ENCODE measurements at places on chromosomes 5 and 9.

DNA sequence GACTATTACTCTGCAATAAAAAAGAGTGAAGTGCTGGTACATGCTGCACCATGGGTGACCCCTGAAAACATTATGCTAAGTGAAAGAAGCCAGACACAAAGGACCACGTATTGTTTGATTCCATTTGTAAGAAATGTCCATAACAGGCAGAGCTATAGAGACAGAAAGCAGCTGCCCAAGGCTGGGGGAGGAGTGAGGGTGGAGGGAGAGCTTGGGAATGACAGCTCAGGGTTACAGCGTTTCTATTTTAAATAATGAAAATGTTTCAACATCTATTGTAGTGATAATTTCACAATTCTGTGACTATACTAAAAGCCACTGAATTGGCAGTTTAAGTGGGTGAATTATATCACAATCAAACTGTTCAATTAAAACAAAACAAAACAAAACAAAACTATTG lies 81.7 kb downstream of the MYO10 start:
- DNase-seq: no peak

DNA sequence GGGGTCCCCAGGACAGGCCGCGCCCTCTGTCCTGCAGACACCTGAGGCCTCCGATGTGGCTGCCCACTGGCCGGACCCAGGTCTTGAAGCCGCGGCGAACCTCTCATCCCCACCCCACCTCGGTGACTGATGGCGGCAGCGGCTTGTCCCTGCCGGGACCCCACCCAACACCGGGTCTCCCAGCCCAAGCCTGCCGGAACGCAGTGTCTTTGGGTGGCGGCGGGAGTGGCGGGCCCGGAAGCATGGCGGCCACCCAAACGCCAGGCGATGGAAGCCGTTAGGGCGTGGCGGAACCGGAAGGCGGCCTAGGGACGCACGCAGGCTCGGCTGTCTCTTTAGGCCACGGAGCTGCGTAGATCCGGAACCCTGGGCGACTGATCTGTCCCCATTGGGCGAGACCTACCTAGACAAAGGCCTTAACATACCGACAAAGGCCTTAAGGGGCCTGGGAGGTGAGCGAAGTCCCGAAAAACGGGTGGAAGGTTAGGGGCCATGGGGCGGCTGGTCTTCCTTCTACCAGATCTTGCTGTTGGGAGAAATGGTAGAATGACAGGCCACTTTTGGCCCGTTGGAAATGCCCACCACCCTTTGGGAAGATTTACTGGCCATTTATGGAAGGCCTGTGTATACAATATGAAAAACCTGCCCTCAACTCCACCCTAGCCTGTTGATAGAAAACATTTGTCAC lies 94.6 kb upstream of the SMC2 start:
- DNase-seq: no peak

DNA sequence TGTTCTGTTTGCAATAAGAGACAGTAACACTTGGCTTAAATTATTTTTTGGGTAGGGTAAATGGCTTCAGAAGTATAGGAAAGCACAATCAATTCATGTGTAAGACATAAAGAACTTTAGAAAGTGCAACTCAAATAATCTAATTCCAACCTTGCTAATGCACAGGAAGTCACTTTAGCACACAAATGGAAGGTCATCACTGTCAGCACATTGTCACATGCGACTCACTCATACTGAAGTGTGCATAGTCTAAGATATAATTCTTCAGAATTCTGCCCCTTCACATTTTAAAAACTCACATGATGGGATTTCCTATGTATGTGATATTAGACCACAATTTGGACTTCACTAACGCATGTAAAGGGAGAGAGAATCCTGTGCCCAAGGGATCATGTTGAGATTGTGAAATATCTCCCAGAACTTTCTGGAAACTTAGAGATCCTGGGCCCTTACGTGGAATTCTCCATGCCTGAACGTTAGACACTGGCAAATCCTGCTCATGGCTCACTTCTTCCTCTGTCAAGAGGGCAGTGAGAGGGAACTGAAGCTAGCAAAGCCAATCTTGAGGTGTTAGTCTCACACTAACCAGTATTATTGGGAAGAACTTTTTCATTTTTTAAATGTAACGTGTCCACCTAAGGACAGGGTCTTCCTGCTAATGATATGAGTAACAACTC lies 403.2 kb upstream of the PTGER4 start:
- DNase-seq: peak; percentile 57

DNA sequence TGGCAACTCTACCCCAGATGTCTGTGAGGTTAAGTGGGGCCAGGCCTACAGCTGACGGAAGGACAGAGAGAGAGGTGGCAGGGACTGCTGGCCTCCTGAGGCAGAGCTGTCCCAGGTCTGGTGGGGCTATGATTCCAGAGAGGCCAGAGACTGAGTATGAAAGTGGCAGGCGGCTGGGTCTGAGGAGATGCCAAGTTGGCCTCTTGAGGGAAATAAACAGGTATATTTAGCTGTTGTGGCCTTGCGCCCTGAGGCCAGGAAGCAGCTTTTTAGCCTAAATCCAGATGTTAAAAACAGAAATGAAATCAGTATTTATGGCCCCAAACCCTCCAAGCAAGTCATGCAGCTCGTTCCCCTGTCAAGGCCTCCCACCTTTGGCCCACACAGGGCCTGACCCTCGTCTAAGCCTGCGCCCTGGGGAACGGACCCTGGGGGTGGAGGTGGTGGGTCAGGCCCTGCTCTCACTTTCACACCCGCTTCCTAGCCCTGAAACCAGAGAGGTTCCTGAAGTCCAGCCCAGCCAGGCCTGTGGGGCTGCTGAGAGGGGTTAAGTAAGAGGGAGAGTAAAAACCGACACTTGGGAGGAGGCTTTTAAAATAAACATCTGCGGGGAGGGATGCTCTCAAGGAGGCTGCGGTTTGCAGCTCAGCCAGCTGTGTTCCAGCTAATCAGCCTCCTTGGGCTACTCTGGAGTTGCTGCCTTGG lies 18.7 kb downstream of the PCDHGC5 start:
- no peak for DNase-seq

DNA sequence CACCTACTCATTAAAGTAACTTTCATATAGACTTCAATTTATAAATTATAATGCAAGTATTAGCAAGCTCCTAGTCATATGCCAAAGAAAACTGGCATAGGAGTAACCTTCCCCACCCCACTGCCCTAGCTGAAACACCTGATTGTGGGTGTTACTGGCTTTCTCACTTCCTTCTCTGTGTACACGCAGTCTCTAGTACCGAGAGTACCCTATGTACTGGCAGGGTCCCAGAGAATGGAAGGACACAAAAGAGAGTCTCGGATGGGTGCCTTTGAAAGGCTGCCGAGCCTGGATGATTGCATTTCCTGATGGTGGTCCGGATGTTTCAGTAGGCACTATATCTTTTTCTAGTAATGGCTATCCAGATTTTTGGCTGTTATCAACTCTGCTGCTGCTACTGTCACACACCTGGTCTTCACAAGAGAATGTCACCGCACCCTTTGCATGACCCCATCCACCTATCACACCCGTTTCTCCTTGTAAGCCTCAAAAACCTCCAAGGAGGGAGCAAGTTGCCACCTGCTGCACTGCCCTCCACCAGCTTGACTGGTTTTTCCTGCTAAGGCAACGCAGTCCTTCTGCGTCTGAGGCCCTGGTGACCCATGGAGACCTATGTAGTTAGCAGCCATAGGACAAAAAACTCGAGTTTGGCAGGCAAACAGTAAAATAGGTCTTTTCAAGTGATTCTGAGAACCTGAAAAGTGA lies 53.8 kb upstream of the CLINT1 start:
- DNase-seq: no peak

GRCh38 chr5:132086277-132086794 lies 12.7 kb downstream of the CSF2 start:
- no peak for DNase-seq

DNA sequence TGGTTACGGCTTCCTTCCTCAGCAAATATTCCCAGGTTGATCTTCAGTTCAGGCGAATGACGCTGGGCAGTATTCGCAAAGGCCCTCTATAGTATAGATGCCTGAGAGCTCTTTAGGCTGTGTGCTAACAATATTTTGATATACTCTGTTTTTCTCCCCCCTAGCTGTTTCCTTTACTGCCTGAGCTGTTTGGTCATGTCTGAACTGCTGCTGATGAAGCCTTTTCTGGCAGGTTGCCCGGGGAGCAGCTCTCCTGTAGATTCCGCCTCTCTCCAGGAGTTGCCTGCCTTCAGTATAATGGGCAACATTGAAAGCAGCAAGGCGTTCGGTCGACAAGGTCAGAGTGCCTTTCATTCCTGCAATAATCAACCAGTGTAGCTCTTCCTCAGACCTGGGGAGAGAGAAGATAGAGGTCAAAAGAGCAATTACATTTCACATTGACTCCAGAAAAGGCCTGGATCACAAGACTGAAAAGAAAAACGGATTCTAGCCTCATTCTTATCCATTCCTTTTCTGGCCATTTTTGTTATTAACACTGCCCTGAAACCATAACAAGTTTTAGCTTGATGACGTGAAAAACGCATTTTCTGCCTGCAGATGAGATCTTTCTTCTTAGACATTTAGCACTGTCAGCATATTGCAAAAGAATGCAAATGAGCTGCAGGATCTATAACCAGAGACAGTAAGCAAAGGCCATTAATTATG lies 60.1 kb upstream of the ZNF608 start:
- no peak for DNase-seq

DNA sequence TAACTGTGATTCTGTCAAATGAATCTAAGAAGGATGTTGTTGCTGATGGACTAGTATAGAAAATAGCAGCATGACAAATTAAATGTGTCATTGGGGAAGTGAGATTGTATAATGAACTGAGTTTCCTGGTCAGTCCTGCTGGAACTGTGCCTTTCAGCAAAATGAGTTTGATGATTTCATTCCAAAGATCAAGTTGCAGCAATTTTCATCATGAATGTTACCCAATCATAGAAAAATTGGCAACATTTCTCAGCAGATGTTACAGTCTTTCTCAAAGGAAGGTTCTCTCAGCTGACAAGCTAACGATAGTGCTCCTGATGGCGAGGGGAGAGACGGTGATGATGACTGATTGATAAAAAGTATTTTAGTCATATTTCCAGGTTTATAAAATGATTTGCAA lies 10.7 kb downstream of the PCDHAC2 start:
- no peak for DNase-seq

DNA sequence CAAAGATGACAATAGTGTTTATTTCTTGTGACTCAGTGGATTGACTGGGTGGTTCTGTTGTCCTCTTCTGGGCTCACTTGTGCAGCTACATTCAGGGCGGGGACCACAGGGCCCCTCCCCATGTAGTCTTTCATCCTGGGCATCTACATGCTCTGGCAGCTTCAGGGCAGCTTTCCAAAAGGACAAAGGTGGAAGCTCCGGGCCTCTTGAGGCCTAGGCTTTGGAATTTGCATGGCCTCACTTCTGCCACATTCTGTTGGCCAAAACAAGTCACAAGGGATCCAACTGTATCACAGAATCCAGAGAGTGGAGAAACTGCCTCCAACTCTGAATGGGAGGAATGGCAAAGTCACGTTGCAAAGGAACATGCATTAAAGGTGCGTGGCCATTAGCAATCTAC lies 64.3 kb downstream of the ARHGAP26 start:
- no peak for DNase-seq

- no peak for DNase-seq
Measured at GRCh38 chr9:108775901-108776306, 79.9 kb downstream of the ACTL7B start.

- no peak for DNase-seq
Measured at GRCh38 chr9:113368348-113368981, 8.3 kb downstream of the HDHD3 start.

DNA sequence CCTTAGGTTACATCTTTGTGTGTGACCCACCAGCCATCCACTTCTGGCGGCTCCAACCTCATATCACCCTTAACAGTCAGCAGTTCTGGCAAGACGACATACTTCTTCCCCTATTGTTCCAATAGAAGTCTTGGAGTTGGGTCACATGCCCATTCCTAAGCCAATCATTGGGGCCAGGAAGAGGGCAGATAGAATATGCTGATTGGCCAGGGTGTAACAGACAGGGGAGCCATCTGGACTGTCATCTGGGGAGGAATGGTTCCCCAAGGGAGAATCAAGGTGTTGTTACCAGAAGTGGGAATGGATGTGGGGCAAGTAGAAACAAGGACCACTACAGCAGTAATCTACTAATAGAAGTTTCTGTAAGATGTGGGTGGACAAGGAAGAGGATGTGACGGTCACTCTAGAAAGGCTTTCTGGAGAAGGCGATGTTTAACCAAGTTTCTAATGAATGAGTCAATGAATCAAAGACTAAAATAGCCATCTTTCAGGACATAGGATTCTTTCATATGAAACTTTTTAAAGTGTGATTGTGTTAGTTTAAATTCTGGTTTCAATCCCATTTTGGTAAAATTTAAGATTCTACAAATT lies 200.4 kb downstream of the ARHGAP26 start:
- DNase-seq: no peak

DNA sequence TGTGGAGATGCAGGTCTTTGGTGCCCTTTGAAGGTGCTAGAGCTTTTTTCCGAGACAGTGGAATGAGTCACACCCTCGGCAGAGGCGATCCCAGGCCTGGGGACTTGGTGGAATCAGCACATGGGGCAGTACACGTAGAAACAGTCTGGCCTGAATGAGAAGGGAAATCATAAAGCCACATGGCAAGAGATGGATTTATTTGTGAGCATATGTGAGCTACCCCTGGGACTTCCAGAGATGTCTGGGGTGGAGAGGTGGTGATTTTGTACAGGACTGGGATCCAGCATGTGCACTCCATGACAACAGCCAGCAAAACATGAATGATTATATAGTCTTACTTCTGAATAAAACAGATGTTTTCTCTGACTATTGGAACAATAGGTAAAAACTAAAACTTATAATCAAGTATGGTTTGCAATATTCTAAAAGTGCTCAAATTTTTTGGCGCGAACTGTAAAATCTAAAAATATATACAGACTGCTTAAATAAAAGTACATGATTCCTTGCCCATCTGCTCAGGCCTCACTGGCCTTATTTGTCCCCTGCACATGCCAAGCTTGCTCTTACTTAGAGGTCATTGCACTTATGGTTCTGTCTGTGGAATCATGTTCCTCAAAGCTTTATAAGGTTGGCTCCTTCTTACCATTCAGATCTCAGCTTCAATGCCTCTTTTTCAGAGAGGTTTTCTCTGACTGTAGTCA lies 54.7 kb upstream of the SMARCA2 start:
- no peak for DNase-seq

DNA sequence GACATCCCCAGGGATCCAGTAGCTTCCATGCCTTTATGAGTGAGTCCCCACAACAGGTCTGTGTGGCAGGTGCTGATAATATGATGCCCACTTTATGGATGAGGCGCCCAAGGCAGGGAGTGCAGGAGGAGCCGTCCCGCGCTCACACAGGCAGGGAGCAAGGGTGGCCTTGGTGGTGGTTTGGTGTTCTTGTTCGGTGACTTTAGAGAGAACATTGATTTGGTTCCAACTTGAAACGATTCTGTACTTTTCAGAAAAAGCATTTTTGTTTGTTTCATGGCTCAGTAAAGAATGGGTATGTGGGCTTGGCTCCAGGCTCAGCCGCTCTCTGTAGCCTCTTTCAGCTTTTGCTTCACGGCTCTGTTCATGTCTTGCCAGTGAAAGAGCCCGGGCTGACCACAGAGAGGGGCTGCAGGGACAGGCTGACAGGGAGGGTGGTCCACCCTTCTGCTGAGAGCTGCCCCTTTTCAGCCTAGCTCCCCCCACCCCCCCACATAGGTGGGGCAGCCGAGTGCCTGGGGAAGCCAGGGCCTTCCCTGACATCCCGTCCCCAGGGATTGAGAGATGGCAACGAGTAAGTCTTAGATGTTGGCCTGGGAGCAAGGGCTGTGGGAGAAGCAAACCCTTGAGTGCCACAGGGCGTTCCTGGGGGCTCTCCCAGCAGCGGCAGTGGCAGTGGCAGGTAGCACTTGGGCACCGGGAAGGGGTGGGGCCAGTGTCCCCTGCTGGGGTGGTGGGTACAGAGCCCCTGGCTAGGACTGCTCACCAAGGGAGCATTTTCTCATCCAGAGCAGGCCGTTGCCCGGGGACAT lies 28.0 kb downstream of the NCS1 start:
- DNase-seq: no peak

GRCh38 chr5:38284384-38284783 lies 26.0 kb downstream of the EGFLAM start:
- no peak for DNase-seq

All from stimulated activated effector memory CD8-positive, alpha-beta T cell treated with anti-CD3 and anti-CD28 coated beads, Interleukin-12 subunit alpha, Interleukin-12 subunit beta, amount 100 ng/mL, for 72 hours (primary cell).